ENCODE measurements at places on chromosomes 5 and 9.

- DNase-seq, result no peak
Measured at GRCh38 chr5:120139039-120139438, 325.1 kb upstream of the PRR16 start.

- DNase-seq, result no peak
Measured at GRCh38 chr5:1014346-1014745, 5.7 kb downstream of the NKD2 start.

GRCh38 chr9:21974343-21974721 is 19.9 kb downstream of the CDKN2A start:
- no peak for DNase-seq

DNA sequence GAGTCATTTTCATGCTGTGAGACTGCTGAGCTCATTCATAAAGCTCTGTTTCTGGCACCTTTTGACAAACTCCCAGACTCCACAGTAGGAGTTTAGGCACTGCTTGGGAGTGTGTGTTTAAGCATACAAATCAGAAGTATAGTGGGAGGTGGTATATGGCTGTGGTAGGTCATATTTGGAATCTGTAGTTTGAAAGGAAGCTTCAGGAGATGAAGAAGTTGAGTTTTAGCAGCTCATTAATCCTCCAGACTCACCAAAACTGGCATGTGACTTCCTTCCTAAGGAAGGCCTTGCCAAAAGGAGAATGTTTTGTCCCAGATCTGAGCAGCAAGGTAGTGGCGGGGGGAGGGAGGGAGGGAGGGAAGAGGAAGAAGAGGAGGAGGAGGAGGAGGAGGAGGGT is 52.8 kb downstream of the SAXO1 start:
- no peak for DNase-seq

GRCh38 chr9:18061332-18061731 is 412.6 kb upstream of the ADAMTSL1 start:
- no peak for DNase-seq

- no peak for DNase-seq
Measured at GRCh38 chr9:105958587-105958986, 264.2 kb downstream of the TMEM38B start.

DNA sequence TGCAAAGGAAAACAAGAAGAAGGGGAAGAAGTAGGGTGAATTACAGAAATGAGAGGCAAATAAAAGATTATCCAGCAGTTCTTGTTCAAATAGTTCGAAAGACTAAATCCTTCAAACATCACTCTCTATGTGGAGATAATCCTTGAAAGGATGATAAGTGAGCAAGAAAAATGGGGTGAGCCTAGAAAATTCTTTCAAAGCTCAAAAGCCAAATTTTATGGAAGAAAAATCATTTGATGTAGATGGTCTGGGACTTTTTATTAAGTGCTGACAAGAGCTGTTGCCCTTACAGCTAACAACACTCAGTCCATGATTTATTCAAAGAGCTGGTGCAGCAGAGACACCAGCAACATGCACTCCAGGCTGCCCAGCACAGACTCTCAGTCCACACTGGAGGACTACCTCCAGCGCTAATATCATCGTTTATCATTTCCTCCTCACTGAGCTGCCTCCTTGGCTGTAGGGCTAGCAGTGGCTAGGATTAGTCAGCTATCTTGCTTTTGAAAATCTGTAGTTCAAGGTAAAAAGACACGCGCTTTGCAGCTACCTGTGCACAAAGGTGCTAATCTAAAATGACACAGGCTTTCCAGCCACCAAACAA is 264.8 kb upstream of the KIF2A start:
- DNase-seq, result no peak

DNA sequence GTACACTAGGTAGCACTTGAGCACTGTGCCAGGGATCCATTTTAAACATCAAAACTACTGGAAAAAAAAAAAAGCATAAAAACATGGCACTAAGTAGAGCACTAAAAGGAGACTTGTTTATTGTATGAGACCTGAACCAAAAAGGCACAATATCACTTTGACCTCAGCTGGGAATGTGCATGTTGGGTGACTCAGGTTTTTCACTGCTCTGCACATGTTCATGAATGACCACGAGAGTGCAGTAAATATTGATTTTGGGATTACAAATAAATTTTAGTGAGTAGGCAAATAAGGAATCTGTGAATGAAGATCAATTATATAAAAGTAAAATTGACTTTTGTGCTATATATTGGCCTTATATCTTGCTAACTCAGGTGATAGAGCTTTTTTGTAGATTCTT is 11.8 kb downstream of the RMI1 start:
- DNase-seq, result no peak

DNA sequence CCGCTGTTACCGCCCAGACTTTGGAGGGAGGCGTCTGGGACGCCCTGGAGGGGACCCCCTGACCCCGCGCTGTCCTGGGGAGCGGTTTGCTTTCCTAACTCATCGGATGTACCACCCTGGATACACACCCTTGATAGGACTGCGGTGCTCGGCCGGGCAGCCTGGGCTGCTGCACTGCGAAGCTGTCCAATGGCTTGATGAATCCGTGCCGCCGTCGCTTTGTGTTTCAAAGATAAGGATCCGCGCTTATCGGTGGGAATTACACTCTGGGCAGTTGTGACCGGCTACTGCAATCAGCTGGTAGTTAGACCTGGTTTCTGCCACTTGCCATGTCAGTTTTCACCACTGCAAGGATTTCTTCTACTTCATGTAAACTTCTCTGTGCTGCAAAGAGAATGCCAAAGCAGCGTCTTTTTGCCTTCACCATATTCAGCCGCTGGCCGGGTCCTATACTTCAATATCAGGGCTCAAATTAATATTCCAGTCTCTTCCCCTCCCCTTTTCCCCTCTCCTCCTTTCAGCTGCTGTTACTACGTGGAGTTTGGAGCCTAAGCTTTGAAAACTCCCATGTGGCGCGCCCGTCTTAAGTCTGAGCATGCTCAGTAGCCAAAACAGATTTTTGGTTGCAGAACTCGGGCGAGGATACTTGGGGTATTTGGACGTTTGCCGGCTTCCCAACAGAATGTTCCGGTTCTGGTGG is 727 bp downstream of the SMAD5 start:
- peak; percentile 20 for DNase-seq

DNA sequence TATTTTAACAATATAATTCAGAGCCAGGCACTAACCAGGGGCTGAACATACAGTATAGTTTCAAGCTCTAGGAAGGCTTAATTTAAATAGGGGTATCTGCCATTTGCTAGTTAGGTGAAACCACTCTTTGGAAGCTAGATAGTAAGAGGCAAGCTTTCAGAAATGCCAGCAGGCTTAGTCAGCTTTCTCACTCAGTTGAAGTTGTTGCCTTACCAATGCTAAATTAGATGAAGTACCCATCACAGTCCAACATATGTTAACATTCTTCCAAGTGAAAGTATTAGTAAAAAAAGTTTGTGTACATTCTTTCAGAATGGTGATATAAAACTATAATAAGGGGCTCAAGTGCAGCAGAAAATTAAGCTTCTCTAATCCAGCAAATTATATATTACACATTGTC is 215.0 kb downstream of the CNTLN start:
- DNase-seq, result no peak

GRCh38 chr9:125176636-125177035 is 13.0 kb downstream of the PPP6C start:
- DNase-seq, result no peak

DNA sequence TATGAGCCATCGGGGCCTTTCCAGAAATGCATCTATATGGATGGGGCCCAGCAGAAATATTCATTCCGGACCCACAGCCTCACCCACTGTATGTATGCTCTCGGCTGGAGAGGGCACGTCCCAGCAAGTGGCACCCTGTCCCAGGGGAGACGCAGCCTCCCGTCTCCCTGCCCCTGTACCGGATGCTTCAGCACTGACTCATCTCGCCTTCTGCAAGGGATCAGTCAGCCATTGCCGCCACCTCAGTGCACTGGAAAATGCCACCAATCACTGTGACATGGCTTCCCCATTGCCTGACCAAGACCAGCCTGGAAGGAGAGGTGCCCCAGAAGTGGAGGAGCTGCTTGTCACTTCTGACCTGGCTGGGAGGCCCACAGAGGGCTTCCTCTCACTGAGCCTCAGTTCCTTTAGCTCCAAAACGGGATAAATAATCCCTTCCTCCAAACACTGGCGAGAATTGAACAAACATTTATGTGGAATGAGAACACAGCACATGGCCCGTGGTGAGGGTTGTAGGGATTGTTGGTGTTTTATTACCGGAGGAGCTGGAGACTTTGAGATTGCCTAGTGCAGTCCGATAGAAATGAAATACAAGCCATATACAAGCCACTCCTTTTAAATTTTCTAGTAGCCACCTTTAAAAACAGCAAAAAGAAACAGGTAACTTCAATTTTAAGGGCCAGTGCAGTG is 43.9 kb upstream of the ORM1 start:
- DNase-seq, result peak; percentile 2

DNA sequence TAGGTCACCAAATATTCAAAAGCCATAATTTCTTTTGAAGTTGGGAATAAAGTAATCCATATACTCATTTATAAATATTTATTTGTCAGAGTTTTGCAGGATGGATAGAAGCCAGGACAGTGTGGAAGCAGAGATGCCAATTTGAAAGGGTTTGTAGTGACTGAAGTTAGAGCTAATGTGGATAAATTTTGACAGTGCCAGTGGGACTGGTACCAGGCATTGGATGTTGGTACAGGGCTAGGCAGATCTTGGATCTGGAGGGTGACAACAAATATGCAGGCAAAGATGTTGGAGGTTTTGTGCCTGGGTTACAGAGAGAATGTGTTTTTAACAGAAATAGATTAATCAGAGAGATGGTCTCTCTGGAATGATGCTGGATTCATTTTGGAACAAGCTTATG is 135.6 kb downstream of the DMRTA1 start:
- DNase-seq, result no peak

GRCh38 chr9:121958530-121958929 is 134.6 kb downstream of the TTLL11 start:
- no peak for DNase-seq

- DNase-seq, result no peak
Measured at GRCh38 chr9:131813116-131813515, 73.2 kb upstream of the RAPGEF1 start.
